ENCODE measurements at places on chromosomes 4 and X.

DNA sequence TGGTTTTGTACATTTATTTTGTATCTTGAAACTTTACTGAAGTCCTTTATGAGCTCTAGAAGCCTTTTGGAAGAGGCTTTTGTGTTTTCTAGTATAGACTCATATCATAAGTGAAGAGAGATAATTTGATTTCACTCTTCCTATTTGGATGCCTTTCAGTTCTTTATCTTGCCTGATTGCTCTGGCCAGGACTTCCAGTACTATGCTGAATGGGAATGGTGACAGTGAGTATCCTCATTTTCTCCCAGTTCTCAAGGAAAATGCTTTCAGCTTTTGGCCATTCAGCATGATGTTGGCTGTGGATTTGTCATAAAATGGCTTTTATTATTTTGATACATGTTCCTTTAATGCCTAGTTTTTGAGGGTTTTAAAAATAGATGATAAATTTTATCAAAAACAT lies 1061.3 kb downstream of the STPG2 start:
- DNase-seq: no peak

GRCh38 chrX:46793386-46794143 lies 34.6 kb upstream of the SLC9A7 start:
- no peak for DNase-seq

DNA sequence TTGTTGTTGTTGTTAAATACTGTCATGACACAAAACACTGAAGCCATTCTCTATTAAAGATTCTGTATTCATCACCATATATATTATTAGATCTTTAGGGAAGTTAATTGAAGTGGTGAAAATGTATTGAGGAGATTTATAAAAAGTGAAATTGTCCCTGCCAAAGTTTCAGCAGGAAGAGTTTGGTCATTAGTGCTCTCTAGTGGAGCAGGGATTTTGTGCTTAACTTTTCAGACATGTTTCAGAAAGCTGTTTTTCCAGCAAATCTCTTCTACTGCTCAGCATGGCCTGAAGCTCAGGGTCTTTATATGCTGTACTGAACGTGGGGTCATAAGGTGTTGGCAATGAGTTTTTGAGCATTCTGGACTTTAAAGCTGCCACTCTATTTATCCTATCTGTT lies 36.7 kb upstream of the CXXC4 start:
- no peak for DNase-seq

GRCh38 chr4:17665346-17665745 lies 50.9 kb downstream of the MED28 start:
- no peak for DNase-seq

- no peak for DNase-seq
These were observed at the start of gene SPATA18 for GRCh38 chr4:52051213-52051614. TSS of gene SPATA18 (plus strand) at chr4:52051304. CDS start at chr4:52051705, 401 bp downstream.

DNA sequence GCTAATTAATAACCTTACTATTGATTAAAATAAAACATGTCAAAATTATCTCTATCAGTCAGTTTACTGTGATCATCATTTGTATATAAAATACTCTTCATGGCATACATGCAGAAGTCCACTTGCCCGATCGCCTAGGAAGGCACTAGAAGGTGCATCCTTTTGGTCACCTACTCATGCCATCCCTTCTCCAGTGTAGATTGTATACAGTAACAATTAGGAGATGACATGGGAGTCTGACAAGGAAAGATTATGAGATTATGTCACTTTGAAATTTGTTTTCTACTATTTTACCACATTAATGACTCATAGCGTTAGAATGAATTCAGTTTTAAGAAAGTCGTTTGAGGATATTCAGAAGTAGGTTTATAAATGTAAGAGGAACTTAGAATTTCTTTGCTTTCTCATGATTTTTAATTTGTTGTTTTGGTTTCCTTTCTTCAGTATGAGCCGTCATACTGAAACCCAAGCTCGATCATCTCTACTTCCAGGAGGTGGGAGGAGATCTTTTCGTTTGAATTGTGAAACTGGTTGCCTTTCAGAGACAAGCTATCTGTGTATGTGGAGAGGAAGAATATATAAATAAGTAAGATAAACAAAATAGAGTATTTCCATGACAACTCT lies 51.1 kb upstream of the UNC5C start:
- DNase-seq: no peak

DNA sequence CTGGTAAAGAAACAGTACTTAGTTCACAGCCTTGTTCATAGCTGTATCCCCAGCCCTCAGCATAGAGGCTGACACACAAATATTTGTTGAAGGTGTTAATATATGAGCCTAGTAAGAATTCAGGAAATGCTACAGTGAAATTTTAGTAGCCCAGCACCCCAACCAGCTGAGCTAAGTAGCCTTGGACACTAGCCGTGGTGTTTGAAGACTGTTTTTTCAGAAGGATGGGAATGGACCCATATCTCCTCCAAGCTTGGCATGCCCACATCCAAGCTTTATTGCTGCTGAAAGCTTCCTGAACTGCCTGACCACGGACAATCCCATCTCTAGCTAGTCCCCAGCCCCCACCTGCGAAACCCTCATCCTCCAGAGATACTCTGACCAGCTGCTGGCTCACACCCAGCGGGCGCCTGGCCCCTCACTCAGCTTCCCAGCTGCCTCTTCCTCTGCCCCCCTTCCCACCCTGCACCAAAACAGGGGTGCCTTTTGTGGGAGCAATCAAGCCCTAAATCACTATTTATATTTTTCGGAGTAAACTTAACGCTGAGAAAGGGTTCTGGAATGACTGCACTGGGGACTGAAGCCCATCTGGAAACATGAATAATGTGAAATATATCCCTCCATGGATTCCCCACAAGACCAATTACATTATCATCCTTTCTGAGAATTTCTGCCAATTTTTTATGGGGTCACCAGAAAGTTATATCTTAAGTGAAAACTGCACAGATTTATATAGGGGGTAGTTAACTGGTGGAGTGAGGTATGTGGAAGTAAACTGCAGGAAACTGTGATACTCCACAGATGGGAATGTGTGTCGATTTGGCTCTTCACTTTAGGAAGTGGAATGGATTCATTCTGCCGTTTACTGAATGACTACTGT lies 41.1 kb upstream of the CBR4 start:
- DNase-seq: no peak

DNA sequence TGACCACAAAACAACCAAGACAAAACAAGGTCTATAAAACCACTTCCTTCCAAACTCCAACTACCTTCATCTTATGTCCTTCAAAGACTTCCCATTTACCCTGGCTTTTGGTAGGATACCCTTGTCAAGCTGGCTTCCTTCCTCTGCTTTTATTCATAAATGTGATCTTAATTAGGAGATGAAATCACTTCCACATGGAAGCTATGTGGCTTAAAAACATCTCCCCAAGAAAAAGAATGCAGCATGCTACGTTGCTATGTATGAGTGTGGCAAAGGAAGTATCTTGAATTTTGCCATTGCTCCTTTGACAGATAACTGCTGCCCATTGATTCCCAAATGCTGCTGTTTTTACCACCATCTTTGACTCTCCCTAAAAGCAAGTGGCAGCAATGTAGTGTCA lies 46.4 kb upstream of the VEGFD start:
- DNase-seq: no peak

DNA sequence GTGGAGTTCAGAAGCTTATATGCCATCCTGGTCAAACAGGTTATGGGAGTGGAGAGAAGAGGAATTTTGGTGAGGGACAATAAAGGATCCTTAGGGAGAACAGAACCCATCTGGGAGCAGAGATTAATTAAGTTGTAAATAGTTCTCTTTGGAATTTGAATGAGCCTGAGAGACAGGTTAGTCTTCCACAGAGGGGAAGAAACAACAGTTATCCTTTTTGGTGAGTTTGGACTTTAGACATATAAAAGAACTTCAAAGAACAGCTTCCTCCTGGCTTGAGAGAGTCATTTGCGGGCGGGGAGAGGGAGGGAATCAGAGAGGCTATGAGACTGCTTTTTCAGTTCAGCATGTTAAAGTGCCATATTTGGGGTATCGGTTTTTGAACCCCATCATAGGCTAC lies 793.3 kb upstream of the MAGEB2 start:
- no peak for DNase-seq

- no peak for DNase-seq
These were observed 11.4 kb downstream of the ASIC5 start for GRCh38 chr4:155854582-155855226.
